Stimulated activated CD4-positive, alpha-beta T cell treated with anti-CD3 and anti-CD28 coated beads, Interleukin-15, amount 100 ng/mL, for 48 hours (primary cell): ENCODE measurements at places on chromosomes 12 and 14.
A peak's percentile ranks its signal among the peaks of the same experiment; 100 is the strongest.

DNA sequence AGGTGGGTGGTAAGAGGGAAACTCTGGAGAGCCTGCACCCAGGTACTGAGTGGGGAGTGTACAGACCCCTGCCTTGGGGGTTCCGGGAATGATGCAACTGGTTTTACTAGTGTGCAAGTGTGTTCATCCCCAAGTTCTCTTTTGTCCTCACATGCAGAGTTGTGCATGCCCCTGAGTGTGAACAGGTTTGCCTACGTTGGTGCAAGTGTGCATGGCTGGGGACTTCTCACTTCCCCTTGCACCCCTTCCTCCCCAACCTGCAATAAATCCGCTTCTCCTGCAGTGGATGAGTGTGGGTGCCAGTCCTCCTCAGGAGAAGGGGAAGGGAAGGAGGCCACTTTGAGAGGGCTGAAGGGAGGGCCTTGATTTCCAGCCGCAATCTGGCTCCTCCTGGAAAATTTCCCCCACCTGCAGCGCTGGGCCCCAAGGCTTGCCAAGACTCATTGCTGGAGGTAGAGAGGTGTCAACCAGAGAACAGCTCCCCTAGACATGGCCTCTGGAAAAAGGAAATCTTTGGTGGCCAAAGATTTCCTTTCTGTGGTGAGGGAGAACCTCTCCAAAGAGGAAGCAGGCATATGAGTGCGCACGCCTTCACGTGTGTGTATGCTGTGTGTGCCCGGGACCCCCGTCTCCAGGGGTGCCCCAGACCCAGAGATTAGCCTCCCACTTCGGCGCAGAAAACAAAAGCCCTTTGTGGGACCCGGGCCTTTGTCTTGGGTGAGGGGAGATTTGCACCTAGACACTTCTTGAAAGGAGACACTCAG, 5.5 kb downstream of the AQP2 start:
- no peak for DNase-seq

DNA sequence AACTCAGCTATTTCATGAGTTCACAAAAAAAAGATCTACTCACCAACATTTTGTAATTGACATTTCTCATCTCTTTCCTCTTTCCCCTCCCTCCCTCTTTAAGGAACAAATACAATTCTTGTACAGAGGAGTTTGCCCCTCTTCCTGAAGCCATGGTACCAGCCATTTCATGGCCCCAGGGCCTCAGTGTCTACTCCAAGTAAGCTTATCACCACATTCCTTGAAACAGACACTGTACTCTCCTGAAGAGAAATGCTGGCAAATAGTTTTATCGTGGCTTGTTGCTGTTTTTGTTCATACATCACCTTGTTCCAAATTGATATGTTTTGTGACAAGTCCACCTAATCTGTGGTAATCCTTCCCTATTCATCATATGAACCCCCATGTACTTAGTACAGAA, 29.7 kb upstream of the IGF1 start:
- no peak for DNase-seq

- DNase-seq: no peak
These were observed 14.6 kb downstream of the CCDC88C start for GRCh38 chr14:91402771-91403600.

DNA sequence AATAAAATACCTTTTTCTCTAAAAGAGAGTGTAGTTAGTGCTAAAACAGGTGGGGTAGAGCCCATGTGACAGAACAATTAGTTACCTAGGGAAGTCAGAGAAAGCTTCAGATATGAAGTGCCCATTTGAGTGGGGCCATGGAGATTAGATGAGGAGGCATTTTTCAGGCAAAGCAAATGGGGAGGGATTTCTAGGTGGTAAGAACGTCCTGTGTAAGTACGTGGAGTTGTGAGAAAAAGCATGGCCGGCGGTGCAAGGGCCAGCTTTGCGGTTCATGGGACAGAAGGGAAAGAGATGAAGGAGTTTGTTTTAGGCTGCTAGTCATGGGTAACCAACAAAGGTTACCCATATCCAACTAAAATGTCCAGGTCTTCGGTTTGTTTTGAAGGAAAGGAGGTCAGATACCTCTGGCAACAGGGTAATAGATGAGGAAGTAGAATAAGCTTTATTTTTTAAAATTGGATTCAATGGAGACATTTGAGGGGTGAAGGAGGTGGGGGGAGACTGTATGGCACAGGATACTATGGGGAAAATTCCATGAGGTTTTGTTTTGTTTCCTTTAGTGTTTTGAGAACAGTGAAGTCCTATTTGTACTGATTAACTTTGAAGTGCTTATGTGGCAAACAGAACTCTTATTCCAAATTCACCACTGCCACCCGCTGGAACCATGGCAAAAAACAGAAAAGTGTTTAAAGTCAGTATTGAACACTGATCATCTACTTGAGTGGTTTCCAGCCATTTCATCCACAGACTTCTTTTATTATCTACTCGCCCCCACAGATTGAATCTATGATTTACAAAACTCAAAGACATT, 10.0 kb upstream of the SNRPF start:
- no peak for DNase-seq

- peak; percentile 71 for DNase-seq
These were observed at the start of gene VPS37B for GRCh38 chr12:122895704-122896636. Gene VPS37B (minus strand): TSS chr12:122896124. CDS start chr12:122896062, 62 bp downstream.

DNA sequence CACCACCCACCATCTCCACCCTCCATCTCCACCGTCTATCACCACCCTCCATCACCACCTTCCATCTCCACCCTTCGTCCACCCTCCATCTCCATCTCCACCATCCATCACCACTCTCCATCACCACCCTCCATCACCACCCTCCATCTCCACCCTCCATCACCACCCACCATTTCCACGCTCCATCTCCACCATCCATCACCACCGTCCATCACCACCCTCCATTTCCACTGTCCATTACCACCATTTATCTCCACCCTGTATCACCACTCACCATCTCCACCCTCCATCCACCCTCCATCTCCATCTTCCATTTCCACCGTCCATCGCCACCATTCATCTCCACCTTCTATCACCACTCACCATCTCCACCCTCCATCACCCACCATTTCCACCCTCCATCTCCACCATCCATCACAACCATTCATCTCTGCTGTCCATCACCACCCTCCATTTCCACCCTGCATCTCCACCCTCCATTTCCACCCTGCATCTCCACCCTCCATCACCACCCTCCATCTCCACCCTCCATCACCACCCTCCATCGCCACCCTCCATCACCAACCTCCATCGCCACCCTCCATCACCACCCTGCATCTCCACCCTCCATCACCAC, 6.1 kb upstream of the CEP170B start:
- DNase-seq: no peak

DNA sequence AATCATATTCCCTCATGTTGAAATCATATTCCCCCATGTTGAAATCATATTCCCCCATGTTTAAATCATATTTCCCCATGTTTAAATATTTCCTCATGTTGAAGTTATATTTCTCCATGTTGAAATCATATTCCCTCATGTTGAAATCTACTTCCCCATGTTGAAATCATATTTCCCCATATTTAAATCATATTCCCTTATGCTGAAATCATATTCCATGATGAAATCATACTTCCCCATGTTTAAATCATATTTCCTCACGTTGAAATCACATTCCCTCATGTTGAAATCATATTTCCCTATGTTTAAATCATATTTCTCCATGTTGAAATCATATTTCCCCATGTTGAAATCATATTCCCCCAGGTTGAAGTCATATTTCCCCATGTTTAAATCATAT, 34.6 kb upstream of the ADGRD1 start:
- no peak for DNase-seq
